ENCODE measurements at places on chromosomes 6 and 20. TPM values are rescaled to one million over a fixed set of nuclear protein-coding genes. Genes with fewer than 3 reads are reported as not detected.

- no peaks in the 10 kb centered on the region for H3K36me3 ChIP-seq
- H3K27ac ChIP-seq: no peak overlapping the region
- H3K27me3 ChIP-seq: no peaks in the 10 kb centered on the region
- H3K4me3 ChIP-seq: no peak overlapping the region
- no peaks in the 10 kb centered on the region for H3K4me1 ChIP-seq
- no peak for DNase-seq
These were observed 148.4 kb upstream of the RIMS1 start for GRCh38 chr6:71737953-71738352.

DNA sequence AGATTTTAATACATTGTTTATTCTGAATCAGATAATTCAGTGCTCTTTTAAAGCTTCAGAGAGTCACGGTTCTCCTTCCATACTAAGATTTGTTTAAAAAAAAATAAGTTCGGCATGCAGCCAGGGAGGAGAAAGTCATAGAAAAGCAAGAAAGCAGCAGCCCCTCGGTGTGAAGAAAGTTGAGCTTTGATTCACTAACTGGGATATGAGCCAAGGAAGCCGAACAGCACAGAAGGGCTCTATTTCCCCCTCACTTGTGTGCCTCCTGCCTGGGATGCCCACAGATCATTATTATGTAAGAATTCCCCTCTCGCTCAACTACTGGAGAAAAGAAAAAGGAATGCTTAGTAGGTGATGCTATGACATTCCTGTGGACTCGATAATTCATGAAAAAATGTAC is 69.3 kb upstream of the SYNJ2 start:
- H3K4me1 ChIP-seq: peaks cover 19% of the 10 kb centered on the region
- no peak overlapping the region for H3K4me3 ChIP-seq
- DNase-seq: no peak
- H3K27ac ChIP-seq: no peak overlapping the region
- peaks cover 60% of the 10 kb centered on the region for H3K36me3 ChIP-seq
- H3K27me3 ChIP-seq: no peaks in the 10 kb centered on the region

DNA sequence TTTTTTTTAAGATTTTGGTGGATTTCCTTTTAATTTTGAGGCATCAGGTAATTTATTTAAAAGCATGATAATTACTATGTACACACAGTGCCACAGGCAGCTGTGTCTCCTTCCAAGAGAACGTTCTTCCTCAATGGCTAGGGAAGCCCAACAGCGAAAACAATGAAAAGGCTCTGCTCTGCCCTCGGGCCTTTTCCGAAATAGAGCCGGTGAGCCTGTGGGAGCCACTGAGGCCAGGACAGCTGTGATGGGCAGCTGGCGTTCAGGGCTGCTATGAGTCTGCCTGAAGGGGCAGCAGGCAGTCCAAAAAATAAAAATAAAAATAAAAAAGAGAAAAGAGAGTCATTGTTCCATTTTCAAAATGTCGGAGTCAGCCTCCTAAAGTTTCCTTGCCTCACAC is 443.8 kb downstream of the KIF16B start:
- no peak overlapping the region for H3K27ac ChIP-seq
- no peak for DNase-seq
- H3K4me1 ChIP-seq: no peaks in the 10 kb centered on the region
- H3K36me3 ChIP-seq: no peaks in the 10 kb centered on the region
- H3K4me3 ChIP-seq: no peak overlapping the region
- no peaks in the 10 kb centered on the region for H3K27me3 ChIP-seq

DNA sequence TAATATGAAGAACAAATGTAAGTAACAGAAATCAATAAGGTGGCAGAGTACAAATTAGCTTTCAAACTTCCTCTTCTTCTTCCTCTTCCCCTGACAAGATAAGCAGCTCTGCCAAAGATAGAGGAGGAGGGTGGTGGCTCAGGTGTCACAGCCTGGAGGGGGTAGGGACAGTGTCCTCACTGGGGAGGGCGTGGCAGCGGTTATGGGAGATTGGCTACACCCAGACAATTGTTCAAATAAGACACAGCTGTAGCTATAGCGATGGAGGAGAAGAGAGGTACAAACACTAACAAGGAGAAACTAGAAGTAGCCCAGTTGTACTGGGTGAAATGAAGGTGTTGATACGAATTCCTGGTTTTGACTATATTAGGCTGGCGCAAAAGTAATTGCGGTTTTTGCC is 198.5 kb downstream of the TBXT start:
- H3K27me3 ChIP-seq: peaks cover 2% of the 10 kb centered on the region
- no peaks in the 10 kb centered on the region for H3K4me1 ChIP-seq
- DNase-seq: no peak
- H3K36me3 ChIP-seq: no peaks in the 10 kb centered on the region

DNA sequence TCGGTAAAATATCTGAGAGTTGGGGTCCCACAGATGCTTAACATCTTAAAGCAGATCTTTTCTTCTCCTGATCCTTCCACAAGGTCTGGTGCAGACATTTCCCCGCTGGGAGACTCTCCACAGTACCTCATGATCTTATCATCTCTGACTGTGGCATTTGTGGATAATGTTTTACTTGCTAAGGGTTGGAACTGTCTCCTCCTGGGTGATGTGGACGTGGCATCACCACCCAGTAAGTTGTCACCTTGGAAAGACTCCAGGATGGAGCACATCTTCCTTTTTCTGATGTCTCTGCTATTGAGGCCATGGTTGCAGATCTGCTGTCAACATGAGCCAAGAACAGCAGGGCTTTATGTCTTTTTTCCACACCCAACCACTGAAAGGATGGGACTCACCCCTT is 42.0 kb upstream of the FANCE start:
- DNase-seq: no peak
- H3K36me3 ChIP-seq: peaks cover 10% of the 10 kb centered on the region
- peak overlapping the region; percentile 32 for H3K27ac ChIP-seq
- no peak overlapping the region for H3K4me3 ChIP-seq

DNA sequence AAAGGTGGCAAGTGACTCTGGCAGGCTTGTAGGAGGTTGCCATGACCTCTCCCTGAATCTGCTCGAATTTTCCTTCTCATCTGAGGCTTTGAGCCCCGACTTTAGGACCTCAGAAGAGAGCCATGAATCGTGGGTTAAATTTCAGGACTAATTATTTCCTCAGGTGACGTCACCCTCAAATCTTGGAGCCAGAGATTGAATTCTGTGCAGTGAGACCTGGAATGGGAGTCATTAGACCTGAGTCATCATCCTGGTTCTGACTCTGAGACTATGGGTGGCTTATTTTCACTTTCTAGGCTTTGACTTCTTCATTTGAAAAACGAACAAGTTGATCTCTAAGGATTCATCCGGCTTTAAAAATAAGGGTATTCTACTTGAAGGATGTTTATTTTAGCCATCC is 48.5 kb upstream of the PDYN start:
- no peak overlapping the region for H3K4me3 ChIP-seq
- DNase-seq: no peak
- H3K27me3 ChIP-seq: peaks cover 9% of the 10 kb centered on the region
- no peak overlapping the region for H3K27ac ChIP-seq
- H3K4me1 ChIP-seq: no peaks in the 10 kb centered on the region

- peaks cover 30% of the 10 kb centered on the region for H3K4me1 ChIP-seq
- DNase-seq: no peak
- H3K27ac ChIP-seq: peak overlapping the region; percentile 31
- H3K4me3 ChIP-seq: no peak overlapping the region
- H3K36me3 ChIP-seq: peaks cover 9% of the 10 kb centered on the region
These were observed 17.0 kb downstream of the PHF20 start for GRCh38 chr20:35788796-35789195.

DNA sequence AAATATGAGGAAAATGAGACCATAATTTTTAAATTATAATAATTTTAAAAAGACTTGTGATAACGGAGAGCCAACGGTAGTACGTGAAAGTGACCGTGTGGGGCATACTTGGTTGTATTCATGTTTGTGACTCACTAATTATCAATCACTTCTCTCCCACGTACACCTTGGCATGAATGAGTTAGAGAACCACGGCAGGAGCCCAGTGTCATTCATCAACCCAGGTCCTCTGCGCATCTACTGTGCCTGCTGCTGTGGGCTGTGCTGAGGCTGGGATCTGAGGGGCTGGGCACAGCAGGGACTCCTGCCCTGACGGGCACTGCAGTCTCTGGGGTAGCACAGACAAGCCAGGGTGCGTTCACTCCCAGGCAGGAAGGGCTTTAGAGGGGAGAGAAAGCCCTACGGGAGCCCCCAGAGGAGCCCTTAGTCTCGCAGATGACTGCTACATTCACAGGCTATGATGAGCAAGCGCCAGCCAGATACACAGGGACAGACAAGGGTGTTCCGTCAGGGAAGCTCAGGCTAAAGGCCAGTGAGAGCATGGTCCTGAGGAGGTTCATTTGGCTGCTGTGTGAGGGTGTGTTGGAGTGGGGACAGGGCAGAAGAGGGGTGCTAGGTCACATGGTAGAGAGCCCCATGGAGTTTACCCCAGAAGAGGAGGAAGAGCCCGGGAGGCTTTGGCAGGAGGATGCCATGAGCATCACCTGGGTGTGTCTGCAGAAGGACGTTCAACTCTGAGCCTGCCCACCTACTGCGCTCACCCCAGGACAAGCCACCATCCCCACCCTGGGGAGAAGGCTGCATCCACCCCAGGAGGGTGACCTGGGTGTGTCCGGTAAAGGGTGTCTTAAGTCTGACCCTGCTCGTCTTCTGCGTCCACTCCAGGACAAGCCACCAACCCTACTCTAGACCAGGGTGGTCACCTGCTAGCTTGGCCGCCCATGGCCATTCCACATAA is 8.2 kb upstream of the RPS6KA2 start:
- no peak overlapping the region for H3K27ac ChIP-seq
- peaks cover 15% of the 10 kb centered on the region for H3K27me3 ChIP-seq
- no peaks in the 10 kb centered on the region for H3K36me3 ChIP-seq

DNA sequence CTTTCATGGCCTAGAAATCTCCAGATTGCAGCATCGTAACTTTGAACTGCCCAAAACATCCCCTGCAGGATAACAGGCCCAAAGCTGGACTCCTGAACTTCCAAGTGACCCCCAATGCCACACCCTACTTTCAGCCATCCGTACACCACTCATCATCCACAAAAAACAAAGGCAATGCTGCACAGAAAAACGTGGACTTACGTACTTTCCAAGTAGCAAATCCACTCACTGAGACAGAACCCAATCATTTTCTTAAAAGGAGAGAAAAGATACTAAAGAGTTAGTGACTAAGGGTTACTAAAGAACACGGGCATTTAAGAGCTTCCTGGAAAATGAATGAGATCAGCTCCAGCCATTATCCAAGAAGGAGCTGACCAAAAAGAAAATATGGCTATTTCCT is 211.0 kb downstream of the WDR27 start:
- no peak overlapping the region for H3K4me3 ChIP-seq
- DNase-seq: no peak
- no peaks in the 10 kb centered on the region for H3K4me1 ChIP-seq
- no peak overlapping the region for H3K27ac ChIP-seq

- no peak for DNase-seq
- peaks cover 17% of the 10 kb centered on the region for H3K27me3 ChIP-seq
- no peaks in the 10 kb centered on the region for H3K4me1 ChIP-seq
- H3K4me3 ChIP-seq: no peak overlapping the region
These were observed 160.3 kb downstream of the EDN1 start for GRCh38 chr6:12450467-12450866.

DNA sequence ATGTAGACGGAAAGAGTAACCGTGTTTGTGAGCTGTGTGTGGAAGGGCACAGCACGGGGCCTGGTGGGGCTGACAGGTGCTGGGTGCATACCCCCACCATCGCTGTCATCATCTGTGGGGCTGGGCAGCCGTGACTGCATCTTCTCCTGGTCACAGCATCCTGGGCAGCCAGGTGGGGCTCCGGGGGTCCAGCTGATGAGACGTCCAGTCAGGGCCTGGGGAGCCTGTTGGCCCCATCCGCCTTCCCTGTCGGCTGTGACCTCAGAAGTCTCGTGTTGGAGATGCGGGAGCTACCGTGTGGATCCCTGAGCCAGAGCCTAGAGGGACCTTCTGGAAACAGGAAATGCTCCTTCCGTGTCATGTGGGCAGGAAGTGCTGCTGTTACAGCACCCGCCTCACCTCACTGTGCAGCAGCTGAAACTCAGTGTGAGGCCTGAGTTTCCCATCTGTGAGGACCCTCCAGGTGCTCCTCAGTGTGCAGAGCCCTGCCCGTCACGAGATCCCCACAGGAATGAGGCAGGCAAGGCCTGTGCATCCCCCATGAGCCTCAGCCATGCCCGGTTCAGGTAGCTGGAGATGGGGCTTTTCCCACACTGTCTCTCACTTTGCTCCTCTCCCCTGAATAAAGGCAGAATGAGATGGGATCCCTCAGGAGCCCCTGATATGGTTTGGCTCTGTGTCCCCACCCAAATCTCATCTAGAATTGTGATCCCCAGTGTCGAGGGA is 108.7 kb downstream of the ERMARD start:
- H3K36me3 ChIP-seq: no peaks in the 10 kb centered on the region
- no peak overlapping the region for H3K4me3 ChIP-seq
- H3K27ac ChIP-seq: no peak overlapping the region
- peaks cover 5% of the 10 kb centered on the region for H3K4me1 ChIP-seq

DNA sequence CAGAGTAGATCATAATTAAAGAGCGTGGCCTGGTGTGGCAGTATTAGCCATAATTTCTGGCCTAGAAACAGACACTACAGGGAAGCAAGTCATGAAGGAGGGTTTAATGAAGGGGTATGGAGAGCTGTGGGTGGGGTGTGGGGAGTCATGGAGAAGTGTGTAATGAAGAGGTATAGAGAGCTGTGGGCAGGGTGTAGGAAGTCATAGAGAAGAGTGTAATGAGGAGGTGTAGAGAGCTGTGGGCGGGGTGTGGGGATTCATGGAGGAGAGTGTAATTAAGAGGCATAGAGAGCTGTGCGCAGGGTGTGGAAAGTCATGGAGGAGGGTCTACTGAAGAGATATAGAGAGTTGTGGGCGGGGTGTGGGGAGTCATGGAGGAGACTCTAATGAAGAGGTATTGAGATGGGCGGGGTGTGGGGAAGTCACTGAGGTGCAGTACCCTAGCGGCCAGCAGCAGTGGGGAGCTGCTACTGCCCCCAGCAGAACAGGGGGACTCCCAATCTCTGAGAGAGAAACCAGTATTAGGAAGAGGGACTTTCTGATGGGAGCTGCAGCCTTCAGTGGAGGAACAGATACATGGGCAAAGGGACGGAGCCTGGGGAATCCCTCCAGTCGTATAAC is 145.4 kb upstream of the FOXA2 start:
- H3K36me3 ChIP-seq: no peaks in the 10 kb centered on the region
- no peaks in the 10 kb centered on the region for H3K4me1 ChIP-seq
- H3K27me3 ChIP-seq: peaks cover 2% of the 10 kb centered on the region

DNA sequence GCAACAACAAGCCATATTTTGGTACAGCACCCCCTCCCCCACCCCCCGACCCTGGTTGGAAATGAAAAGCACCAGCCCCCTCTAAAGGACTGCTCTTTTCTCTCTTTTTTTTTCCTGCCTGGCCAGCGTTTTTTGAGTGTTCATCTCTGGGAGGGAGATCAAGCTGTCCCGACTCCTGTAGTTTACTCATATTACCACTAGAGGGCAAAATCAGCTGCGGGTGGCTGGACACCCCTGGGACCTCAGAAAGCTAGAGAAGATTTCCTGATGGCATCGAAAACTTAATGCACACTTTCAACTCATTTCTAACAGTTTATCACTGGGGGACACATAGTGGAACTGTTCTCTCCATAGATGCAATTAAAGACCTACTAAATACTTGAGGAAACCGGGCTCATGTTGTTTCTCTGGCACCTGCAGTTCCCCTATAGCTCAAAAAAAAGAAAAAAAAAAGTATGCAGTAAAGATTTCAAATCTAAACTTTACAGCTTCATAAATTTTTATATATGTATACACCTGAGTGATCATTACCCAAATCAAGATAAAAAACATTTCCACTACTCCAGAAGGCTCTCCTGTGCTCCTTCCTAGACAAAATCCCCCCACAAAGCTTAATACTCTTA is 24.4 kb downstream of the CNBD2 start:
- DNase-seq: peak; percentile 61
- no peak overlapping the region for H3K27ac ChIP-seq
- H3K4me3 ChIP-seq: no peak overlapping the region
- H3K36me3 ChIP-seq: no peaks in the 10 kb centered on the region
- H3K4me1 ChIP-seq: peaks cover 4% of the 10 kb centered on the region

The DSP gene
- total RNA-seq: 0.09 TPM

The TGM6 gene
- not detected for total RNA-seq

The EYS gene
- total RNA-seq: not detected

The OR2H1 gene
- total RNA-seq: not detected
